Nucleus accumbens (tissue), 56 donors: ENCODE measurements at places on chromosomes 16 and 17.

- no peak for DNase-seq
Observed at GRCh38 chr16:30623536-30624283, 13.5 kb upstream of the ZNF689 start.

- no peak for DNase-seq
Observed at GRCh38 chr16:31181102-31181830, 1.3 kb downstream of the FUS start.

GRCh38 chr17:16925461-16926060 lies 46.4 kb downstream of the TNFRSF13B start:
- DNase-seq: no peak

DNA sequence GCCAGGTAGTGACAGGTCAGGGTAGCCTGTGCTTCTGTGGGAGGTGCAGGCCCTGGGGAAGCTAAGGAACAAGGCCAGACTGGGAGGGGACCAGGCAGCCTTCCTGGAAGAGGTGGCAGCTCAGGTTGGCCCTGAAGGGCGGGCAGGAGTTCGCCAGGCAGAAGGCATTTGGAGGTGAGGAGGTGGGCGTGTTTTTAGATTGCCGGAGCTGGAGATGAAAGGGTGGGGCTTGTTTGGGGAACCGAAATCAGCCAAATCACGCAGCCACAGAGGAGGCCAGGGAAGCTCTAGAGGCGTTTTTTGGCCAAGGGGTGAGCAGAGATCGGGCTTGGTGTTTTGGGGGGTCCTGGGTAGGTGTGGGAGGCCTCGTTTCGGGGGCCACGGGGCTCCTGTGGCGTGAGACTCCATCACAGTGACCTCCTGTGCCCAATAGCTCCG lies 7.6 kb downstream of the ADCY7 start:
- DNase-seq: no peak
